Activated CD4-positive, alpha-beta T cell treated with anti-CD3 and anti-CD28 coated beads, Interleukin-2, amount 10 ng/mL, durations not matched to agents 7 days and 5 days (primary cell): ENCODE measurements at places on chromosomes 1 and 21.
A peak's percentile ranks its signal among the peaks of the same experiment; 100 is the strongest.

GRCh38 chr1:156117414-156118176, 3.1 kb downstream of the LMNA start:
- DNase-seq: no peak
- peaks cover 46% of the 10 kb centered on the region for H3K4me1 ChIP-seq
- peaks cover 32% of the 10 kb centered on the region for H3K27me3 ChIP-seq
- no peak overlapping the region for H3K4me3 ChIP-seq

- no peaks in the 10 kb centered on the region for H3K27me3 ChIP-seq
- peaks cover 33% of the 10 kb centered on the region for H3K36me3 ChIP-seq
- H3K4me1 ChIP-seq: peaks cover 3% of the 10 kb centered on the region
- no peak overlapping the region for H3K4me3 ChIP-seq
Observed at GRCh38 chr1:1809489-1809888, 31.2 kb upstream of the NADK start.

DNA sequence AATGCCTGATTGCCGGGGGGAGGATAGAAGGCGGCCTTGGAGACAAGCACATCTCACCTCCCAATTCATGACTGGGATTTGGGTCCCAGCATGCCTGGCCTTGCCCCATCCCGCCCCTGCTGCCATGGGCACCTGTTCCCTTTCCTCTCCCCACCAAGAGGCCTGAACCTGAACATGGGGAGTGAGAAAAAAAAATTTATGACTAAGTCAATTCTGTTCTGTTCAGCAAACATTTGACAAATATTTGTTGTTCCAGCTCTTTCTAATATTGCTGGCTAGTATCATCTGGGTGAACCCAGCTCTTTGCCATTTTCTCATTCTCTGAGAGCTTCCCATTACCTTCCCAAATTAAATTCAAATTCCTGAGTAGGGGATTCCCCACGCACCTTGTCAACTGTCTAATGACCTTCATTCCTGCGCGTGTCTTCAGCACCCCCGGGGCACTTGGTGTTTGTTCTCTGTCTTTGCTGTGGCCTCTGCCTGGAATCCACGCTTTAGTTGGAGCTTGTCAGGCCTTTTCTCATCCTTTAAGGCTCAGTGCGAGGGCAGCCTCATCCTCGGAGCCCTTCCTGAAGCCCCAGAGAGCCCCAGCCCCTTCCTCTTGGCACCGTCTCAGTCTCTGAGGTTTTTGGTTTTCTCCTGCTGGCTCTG, 42.8 kb downstream of the ARHGEF10L start:
- H3K4me1 ChIP-seq: peaks cover 7% of the 10 kb centered on the region
- no peaks in the 10 kb centered on the region for H3K36me3 ChIP-seq

GRCh38 chr1:145751491-145752037, 32.3 kb downstream of the CD160 start:
- peaks cover 52% of the 10 kb centered on the region for H3K36me3 ChIP-seq
- no peak overlapping the region for H3K27ac ChIP-seq
- H3K4me1 ChIP-seq: peaks cover 2% of the 10 kb centered on the region

DNA sequence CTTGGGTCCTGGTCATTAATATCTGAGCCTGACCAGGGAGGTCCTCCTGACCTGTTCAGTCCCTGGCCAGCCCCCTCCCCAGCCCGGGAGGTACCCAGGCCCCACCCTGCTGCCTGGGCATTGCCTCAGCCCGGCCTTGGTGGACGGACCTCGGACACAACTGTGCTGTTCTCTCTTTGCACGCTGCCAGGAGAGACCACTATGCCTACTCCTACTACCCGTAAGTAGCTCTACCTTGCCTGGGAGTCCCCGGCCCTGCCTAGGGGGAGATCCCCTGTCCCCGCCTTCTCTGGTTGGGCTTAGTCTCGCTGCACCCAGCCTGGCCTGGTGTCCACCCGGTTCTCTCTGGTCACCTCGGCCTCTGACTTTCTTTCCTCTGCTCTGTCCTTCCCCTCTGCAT, 53.2 kb downstream of the PTPRU start:
- H3K4me1 ChIP-seq: no peaks in the 10 kb centered on the region
- H3K36me3 ChIP-seq: no peaks in the 10 kb centered on the region
- H3K27ac ChIP-seq: no peak overlapping the region
- H3K4me3 ChIP-seq: no peak overlapping the region

DNA sequence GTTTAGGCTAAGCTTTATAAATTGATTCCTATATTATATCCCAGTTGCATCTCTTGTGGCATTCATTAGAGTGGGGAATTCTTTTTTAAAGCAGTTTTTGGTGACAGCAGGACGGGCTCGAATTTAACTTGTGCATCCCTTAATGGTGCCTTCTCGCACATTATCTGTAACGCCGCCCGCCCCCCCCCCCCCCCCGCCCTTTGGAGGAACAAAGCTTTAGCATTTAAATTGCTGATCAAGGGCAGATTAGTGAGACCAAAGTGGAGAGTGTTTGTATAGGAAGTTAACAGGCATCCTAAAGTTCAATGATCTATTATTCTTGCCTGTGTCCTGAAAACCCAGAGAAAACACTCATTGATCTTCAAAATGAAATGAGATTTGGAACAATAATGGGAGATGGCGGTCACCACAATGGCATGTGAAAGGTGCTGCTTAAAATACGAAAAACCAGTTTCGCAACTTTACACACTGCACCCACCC, 2.2 kb downstream of the LMO4 start:
- H3K4me1 ChIP-seq: peaks cover 58% of the 10 kb centered on the region
- peak overlapping the region; percentile 96 for H3K27ac ChIP-seq
- H3K27me3 ChIP-seq: peaks cover 27% of the 10 kb centered on the region
- peak overlapping the region; percentile 74 for H3K4me3 ChIP-seq
- no peak for DNase-seq

DNA sequence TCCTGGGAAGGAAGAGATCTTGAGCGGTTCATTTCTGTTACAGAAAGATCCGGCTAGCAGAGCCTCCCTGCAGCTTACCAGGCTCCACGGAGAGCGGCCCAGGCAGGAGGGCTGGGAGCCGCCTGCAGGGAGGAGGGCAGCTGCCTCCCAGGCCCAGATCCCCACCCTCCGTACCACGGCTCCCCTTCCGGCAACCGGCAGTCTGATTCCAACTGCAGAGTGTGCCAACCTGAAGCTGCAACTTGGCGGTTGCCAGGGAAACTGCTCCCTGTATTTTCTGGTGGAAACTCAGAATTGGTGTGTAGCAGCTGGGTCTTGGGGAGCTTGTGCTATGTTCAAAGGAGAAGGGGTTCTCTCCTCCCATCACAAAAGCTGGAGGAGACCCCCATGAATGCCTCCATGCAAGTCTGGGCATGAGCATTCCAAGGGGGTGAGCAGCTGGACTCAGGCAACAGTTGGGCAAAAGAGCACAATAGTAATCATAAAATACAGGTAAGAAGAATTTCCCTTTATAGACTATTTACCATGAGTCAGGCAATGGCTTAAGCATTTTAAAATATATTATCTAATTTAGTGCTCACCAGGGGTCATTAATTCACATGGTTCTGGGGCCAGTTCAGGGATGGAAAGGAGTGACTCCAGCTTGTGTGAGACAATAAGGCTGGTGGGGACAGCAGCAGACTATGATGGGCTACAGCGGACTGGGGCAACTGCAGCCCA, 46.1 kb upstream of the KAZN start:
- no peaks in the 10 kb centered on the region for H3K4me1 ChIP-seq
- no peaks in the 10 kb centered on the region for H3K36me3 ChIP-seq
- H3K27ac ChIP-seq: no peak overlapping the region
- no peak overlapping the region for H3K4me3 ChIP-seq
- DNase-seq: no peak

- peaks cover 20% of the 10 kb centered on the region for H3K27me3 ChIP-seq
- peaks cover 14% of the 10 kb centered on the region for H3K4me1 ChIP-seq
- no peaks in the 10 kb centered on the region for H3K36me3 ChIP-seq
- no peak overlapping the region for H3K4me3 ChIP-seq
Observed at GRCh38 chr1:28112388-28113241, 24.2 kb upstream of the EYA3 start.

- H3K27ac ChIP-seq: no peak overlapping the region
- peaks cover 8% of the 10 kb centered on the region for H3K36me3 ChIP-seq
- no peak overlapping the region for H3K4me3 ChIP-seq
- peak; percentile 83 for DNase-seq
- H3K4me1 ChIP-seq: peaks cover 11% of the 10 kb centered on the region
Observed at GRCh38 chr1:169546087-169546995, 39.9 kb downstream of the F5 start.

DNA sequence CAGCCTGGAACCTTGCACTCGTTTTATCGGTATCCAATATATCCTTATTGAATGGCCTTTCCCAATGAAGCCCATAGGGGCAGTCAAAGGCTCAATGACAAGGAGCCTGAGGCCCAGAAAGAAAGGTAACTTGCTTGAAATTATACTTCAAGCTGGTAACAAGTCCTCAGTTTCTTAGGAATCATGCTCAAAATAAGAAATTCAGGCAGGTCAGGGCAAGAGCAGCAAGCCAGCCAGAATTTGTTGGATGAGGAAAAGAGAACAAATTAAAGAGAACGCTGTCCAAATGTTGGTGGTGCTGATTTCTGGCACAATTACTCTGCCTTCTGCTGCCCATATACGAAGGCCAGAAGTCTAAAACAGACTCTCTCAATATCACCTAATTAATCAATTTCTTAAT, 77.6 kb downstream of the DDX20 start:
- DNase-seq: no peak
- H3K27ac ChIP-seq: no peak overlapping the region
- H3K4me3 ChIP-seq: no peak overlapping the region
- H3K27me3 ChIP-seq: peaks cover 5% of the 10 kb centered on the region
- H3K4me1 ChIP-seq: no peaks in the 10 kb centered on the region

GRCh38 chr1:12578860-12579422, 39.1 kb downstream of the DHRS3 start:
- peaks cover 1% of the 10 kb centered on the region for H3K36me3 ChIP-seq
- DNase-seq: no peak
- H3K27me3 ChIP-seq: no peaks in the 10 kb centered on the region
- H3K4me1 ChIP-seq: no peaks in the 10 kb centered on the region

DNA sequence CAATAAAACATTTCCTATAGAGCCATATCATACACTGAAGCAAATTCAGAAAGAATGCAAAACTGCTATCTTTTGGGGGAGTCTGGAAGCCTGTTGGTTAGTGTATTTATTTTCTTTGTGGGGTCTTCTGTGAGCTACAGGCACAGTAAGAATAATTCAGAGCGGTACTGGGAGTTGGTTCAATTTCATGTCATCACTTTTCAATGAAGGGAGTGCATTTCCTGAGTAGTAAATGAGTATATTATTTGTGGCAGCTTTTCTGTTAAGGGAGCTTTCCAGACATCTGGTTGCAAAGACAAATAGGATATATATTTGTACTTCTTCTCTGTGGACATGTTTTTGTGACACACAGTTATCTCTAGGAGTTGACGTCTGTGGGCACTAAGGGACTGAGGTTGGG, 130.6 kb downstream of the HUNK start:
- H3K36me3 ChIP-seq: no peaks in the 10 kb centered on the region
- peaks cover 1% of the 10 kb centered on the region for H3K27me3 ChIP-seq
- H3K27ac ChIP-seq: no peak overlapping the region
- no peaks in the 10 kb centered on the region for H3K4me1 ChIP-seq

- no peaks in the 10 kb centered on the region for H3K36me3 ChIP-seq
- no peak overlapping the region for H3K27ac ChIP-seq
- no peak for DNase-seq
- no peaks in the 10 kb centered on the region for H3K27me3 ChIP-seq
- H3K4me3 ChIP-seq: no peak overlapping the region
Observed at GRCh38 chr1:167800251-167800650, 78.5 kb downstream of the MPZL1 start.

DNA sequence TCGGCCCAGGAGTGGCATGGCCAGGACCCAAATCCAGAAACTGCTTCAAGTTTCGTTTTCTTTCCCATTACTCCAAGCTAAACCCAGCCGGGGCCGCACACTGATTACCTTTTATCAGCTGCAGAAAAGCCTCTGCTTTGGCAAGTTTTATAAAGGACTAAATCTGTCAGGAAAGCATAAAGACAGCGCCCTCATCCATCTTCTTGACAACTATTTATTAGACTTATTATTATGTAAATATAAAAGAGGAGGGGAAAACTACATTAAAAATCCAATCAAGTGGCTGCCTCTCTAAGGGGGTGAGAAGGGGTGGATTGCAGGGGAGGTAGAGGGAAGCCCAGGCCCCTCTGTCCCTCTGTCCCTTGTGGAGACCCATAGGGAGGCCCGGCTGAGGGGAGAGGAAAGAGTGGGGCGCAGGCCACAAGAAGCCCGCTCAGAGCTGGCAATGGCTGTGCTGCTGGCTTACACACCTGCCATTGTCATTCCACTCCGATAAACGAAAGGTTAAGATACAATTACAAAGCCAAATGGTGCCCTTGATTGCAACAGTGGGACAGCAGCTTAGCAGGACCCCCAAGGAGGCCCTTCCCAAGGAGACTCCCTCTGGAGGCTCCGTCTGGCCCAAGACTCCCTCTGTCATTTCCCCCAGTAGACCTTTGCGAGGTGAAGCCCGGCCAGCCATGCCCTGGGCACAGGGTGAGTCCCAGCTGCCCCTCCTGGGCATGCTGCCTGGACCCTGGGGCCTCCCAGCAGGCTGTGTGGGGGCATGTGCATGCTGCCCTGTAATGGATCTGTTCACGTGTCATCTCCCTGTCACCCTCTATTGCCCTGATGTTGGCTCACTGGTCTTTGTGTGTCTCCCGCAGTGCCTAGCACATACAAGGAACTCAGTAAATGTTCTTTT, 45.4 kb downstream of the KCND3 start:
- H3K4me1 ChIP-seq: peaks cover 5% of the 10 kb centered on the region
- no peak for DNase-seq
- no peaks in the 10 kb centered on the region for H3K36me3 ChIP-seq
- peaks cover 3% of the 10 kb centered on the region for H3K27me3 ChIP-seq

DNA sequence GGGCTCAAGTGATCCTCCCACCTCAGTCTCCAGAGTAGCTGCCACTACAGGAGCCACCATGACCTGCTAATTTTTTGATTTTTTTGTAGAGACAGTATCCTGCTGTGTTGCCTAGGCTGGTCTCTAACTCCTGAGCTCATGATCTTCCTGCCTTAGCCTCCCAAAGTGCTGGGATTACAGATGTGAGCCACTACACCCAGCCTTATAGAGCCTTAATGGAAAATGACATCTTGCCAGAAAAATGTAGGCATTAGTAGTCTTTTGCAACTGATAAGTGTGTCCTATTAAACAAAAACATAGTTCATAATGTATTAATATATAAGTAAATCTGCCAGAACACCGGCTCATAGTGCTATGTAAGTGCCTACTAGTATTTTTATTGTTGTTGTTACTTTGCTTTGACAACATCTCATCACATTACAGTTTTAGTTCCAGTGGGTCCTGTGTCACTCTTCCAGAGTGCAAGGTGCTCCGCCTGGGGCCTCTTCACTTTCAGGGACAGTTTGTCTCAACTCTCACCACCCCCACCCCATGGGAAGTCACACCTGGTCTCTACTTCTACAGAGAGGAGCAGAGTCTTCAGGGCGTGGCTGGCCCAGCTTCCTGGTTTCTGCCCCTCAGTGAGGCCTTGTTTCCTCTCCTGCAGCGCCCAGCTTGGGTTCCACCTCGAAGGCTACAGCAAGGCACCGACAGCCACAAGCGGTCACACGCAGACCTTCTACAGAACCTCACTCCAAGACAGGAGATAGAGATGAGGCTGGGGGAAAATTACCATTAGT, 30.1 kb downstream of the RHOU start:
- peaks cover 2% of the 10 kb centered on the region for H3K27me3 ChIP-seq
- H3K36me3 ChIP-seq: peaks cover 5% of the 10 kb centered on the region
- peaks cover 16% of the 10 kb centered on the region for H3K4me1 ChIP-seq
- peak; percentile 31 for DNase-seq

GRCh38 chr1:158485455-158485854, 13.4 kb downstream of the OR10R2 start:
- H3K36me3 ChIP-seq: no peaks in the 10 kb centered on the region
- no peak for DNase-seq
- H3K4me3 ChIP-seq: no peak overlapping the region

GRCh38 chr1:153962088-153963029, 978 bp downstream of the SLC39A1 start:
- H3K27ac ChIP-seq: peak overlapping the region; percentile 91
- H3K4me1 ChIP-seq: peaks cover 60% of the 10 kb centered on the region
- no peak for DNase-seq
- peaks cover 19% of the 10 kb centered on the region for H3K36me3 ChIP-seq
- peak overlapping the region; percentile 81 for H3K4me3 ChIP-seq
